Naive thymus-derived CD4-positive, alpha-beta T cell (primary cell): ENCODE measurements at places on chromosomes 13 and 19. TPM values are rescaled to one million over a fixed set of nuclear protein-coding genes. Genes with fewer than 3 reads are reported as not detected.

GRCh38 chr13:104289400-104289799 lies 1223.2 kb upstream of the SLC10A2 start:
- DNase-seq = no peak

DNA sequence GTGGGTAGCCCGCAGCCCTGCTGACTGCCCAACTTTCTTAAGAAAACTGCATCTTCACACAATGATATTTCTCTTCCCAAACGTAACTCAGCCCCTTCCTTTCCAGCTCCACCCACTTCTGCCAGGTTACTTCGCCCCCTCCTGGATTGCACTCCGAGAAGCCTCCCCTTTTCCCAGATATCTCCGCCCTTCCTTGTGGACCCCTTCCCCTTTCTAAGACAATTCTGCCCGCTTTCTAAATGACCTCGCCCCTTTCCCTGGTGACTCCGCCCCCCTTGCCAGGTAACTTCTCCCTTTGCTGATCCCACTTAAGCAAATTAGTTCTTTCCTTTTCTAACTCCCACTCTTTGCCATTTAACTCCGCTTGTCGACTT lies 2.6 kb downstream of the VSIG10L start:
- DNase-seq = no peak

DNA sequence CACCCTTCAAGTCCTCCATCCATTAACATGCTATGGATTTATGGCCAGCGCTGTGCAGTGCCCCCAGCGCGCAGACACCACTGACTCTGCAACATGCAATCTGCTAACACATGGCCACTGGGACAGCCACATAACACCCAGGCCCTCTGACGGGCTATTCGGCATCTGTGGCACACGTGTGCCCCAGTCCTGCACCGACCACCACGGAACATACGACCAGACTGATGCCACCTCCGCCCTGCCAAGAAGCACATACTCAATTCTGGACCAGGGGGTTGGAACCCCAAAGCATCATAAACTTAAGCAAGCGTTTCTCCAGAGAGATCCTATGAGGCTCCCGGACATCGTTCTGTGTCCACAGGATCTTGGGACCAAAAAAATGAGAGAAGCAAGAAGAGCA lies 9.8 kb downstream of the STK24 start:
- DNase-seq = no peak

DNA sequence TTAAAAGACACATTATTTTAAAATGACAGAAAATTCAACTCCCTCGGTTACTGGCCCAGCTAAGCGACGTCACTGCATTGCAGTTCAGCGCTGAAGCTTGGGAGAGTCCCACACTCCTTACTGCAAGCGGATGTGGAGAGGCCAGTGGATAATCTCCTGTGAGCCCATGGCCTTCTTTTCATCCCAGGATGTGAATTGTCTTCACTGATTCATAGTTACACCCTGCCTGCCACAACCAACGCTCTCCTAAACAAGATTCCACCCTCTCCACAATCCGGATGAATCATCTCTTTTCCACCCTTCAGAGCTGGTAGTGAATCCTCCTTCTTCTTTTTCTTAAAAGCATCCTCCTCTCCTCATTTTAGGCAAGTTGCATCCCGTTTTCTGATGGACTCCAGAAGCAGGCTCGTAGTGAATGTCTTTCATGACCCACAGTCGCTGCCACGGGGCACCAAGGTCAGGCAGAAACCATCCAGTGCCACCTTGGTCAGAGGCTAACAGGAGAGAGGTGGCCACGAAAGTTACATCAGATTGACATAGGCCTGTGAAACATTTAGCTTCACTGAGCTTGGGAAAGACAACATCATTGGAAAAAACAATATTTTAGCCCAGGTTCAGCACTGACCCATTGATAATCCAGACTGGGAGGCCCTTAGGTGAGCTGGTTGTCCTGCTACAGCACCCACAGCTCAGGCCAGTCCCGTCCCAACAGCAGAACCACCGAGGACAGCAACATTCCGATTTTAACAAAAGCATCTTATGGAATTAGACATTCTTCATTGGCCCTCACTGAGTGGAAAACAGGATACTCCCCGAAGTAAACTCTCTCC lies 2.0 kb downstream of the GJB2 start:
- no peak for DNase-seq

- DNase-seq = peak; percentile 74
Observed at GRCh38 chr19:48492925-48493717, 18.5 kb downstream of the LMTK3 start.

DNA sequence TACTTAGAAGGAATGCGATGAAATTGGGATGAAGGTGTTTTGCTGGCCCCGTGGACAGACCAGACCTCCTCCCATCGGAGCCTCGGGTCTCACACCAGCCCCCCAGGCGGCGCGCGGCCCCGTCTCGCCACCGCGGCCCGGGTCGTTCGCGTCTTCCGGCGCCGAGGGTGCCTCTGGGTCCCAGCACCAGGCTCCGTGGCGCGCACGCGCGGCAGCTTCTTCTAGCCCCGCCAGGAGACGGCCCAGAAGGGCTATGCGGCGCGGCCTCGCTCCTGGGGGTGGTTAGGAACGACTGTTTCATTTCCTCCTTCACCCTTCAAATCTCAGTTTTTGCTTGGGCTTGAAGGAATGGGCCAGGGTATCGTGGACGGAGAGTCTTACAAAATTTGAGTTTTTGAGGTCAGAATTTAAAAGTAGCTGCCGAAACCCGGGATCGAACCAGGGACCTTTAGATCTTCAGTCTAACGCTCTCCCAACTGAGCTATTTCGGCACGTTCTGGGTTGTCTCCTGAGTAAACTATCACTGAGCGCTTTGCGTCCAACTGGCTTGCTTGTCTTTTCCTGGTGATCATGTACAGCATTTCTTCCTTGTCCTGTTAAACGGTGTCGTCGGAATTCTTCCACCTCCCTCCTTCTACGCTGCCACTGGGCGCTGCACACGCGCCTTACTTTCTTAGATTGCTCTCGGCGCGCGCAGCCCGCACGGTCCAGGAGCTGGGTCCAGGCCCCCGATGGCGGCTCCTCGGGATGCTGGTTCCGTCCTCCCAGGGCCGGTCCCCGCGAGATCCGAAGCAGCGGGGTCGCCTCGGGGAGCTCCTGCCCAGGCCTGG lies 46.5 kb downstream of the TGDS start:
- peak; percentile 81 for DNase-seq

- no peak for DNase-seq
Observed at GRCh38 chr13:40026174-40026585, 370.7 kb downstream of the COG6 start.

The MAST1 gene
- 0.93 TPM for total RNA-seq

The ILF3 gene
- 346 TPM for total RNA-seq
